Central memory CD4-positive, alpha-beta T cell (primary cell): ENCODE measurements at places on chromosomes 2 and 18.

GRCh38 chr2:234399451-234400246 is 97.2 kb downstream of the ARL4C start:
- DNase-seq, result no peak

DNA sequence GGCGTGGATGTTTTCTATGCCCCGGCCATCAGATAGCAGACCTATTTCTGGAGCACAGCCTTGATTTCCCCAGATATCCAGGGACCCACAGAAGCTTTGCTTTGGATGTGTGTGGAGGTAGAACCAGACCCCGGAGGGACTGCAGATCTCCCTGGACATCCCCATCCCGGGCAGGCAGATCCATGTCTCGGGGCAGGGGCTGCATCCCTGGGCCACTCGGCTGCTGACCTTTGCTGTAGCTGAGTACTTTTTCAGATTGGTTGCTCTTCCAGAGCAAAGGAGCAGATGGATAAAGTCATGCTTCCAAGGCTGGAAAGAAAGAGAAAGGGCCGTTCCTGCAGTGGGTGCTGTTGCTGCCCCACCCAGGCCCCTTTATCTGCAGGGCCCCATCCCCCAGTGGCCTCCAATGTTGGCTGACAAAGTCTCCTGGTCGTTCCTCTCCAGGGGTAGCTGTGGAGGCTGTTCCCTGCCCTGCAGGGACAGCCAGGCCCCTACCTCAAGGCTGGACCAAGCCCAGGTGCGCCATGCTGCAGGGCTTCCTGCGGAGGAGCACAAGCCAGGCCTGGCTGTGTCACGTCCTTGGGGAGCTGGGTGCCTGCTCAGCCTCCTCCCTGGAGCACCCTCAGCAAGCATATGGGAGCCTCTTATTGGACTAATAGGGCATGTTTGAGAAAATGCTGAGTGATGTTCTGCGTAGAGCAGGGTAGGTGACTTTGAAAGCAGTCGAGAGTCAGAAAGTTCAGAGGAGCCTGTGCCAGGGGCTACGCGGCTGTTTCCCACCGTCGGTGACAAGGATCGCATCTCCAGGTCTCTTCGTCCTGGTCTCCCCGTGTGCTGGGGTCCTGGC is 68.4 kb downstream of the TPO start:
- no peak for DNase-seq

DNA sequence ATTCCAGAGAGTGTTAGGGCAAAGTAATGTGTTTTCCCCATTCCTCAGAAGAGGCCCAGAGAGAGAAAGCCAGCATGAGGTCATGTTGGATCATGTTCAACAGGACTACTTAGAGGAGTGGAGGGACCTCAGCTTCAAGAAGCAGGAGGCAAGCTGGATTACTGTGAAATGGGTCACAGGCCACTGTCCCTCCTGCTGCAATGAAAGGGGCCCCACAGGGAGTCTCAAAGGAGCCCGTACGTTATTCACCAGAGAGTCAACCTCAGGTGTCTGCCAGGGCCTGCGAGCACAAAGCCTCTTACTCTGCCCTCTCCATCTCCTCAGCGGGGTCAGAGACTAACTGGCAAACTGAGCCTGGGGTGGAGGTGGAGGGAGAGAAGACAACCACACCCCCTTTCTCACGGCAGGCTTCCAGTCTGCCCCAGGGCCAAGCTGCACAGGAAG is 27.2 kb upstream of the ACYP2 start:
- no peak for DNase-seq

DNA sequence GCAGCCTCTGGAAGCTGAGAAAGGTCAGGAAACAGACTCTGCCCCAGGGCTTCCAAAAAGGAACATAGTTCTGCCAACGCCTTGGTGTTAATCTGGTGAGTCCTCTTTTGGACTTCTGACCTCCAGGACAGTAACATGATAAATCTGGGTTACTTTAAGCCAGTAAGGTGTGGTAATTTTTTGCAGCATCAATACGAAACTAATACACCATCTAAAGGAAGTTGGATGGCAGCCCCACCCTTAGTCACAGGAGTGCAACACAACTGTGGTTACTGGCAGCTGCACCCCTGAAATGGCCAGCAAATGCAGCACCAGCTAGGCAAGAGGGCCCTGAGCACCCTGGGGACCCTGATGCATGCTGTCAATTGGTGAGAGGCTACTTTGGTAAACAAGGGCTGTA is 25.8 kb downstream of the CREG2 start:
- peak; percentile 20 for DNase-seq

GRCh38 chr18:62497190-62497772 is 25.5 kb upstream of the ZCCHC2 start:
- no peak for DNase-seq

DNA sequence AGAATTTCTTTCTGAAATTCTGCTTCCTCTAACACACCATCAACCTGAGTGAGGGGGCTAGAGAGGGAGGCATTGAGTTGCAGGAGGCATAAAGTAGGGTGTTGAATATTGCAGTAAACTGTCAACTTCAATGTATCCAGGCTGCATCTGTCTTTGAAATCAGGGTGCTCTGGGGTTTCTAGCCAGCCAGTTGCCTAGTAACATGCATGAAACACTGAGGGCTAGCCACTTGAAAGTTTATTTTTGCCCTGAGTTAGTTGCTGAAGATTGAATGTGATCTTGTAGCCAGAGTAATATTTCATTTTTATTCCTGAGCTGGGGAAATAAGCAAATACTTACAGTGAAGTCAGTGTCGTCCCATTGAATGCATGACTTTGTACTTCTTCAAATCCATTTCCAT is 41.9 kb downstream of the LHCGR start:
- DNase-seq, result no peak

- no peak for DNase-seq
Measured at GRCh38 chr2:144747571-144747970, 227.7 kb upstream of the ZEB2 start.

- DNase-seq, result no peak
Measured at GRCh38 chr2:196167666-196168065, 3.7 kb downstream of the STK17B start.

GRCh38 chr2:101751875-101752619 is 54.5 kb downstream of the MAP4K4 start:
- DNase-seq, result no peak

DNA sequence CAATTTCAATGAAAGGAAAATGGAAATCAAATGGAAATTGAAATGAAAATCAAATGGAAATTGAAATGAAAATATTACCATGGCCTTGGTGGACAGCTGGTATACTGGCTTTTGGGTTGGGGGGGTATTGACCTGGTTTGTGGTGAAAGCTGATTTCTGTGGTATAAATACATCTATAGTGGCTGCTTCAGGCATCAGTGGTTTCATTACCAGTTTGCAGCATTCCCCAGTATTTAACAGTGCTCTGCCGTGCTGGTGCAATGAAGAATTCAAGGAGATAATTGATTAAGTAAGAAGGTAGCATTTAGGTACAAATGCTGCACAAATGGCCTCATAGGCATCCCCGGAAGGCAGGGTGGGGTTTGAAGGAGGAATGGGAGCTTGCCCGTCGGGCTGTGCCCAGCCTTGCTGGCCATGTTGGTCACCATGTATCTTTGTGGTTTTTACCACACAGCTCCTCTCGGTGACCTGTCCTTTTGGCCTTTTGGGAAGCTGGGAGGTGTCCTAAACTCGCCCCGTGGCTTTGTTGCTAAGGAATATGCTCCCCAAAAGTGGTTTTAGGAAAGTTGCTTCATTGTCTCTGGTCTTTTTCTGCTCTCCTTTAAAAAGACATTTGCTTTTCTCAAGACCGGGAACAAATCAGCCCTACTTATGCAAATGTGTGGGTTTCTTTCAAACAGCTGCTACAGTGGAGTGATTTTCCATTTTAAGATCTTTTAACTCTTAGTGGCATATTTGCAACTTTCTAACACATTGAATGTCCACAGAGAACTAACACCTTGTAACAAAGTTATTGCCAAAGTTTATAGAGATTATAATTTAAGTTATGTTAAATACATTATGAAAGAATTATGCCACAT is 28.6 kb downstream of the SNTG2 start:
- DNase-seq, result no peak

DNA sequence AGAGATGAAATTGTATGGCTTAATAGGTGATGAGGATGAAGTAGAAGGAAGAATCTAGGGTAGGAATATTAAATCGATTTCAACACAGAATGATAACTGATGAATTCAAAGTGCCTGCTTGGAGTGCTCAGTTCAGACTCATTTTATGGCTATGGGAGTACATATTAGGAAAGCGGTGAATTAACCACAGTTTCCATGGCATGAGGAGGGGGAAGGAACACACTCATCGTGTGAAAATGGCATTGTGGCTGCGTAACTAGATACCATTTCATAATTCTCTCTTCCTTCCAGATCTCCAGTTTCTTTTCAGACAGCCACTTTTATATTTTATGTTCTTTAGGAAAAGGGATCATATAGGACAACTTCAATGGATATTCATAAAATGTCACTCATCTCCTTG is 232.3 kb upstream of the KCNJ3 start:
- no peak for DNase-seq

DNA sequence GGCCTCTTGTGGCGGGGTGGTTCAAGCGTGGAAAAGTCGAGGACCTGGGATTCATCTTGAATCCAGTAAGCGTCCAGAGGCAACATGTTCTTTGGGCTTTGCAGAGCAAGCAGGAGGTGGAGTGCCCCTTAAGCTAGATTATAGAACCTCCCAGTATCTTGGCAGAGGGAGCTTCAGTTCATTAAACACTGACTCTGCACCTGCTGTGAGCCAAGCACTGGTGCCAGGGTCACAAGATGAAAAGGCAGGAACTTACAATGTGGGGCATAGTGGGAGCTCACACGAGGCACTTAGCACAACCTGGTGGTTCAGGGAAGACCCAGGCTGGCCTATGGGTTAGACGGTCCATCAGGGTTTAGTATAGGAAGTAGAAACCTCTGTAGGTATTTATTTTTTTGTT is 7.4 kb upstream of the FZD5 start:
- no peak for DNase-seq

DNA sequence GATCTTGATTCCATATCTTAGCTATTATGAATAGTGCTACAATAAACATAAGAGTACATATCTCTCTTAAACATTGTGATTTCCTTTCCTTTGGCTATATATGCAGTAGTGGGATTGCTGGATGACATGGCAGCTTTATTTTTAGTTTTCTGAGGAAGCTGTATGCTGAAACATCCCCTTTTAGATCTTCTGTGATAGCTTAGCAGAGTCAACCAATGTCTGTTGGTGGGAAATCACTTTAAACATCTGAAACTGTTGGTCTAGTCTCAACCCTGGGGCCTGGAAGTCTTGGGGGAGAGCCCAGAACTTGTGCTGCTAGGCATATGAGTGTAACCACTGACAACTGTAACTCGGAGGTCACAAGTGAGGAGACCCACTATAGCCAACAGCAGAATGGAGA is 378.6 kb upstream of the SLC14A2 start:
- no peak for DNase-seq

DNA sequence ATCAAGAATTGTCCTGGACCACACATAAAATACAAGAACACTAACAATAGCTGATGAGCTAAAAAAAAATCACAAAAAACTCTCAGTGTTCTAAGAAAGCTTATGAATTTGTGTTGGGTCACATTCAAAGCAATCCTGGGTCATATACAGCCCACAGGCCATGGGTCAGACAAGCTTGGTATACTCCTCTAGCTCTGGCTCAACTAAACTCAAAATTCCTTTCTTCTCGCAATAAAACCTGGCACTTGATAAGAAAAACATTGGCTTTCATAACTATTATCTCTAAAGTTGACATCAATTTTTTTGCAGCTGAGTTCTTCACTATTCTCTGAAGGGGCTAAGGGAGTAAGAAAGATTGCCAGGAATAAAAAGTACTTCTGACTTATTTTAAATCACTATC is 38.3 kb downstream of the FBXO48 start:
- DNase-seq, result no peak
